ENCODE measurements at places on chromosomes 5 and 9.

GRCh38 chr9:13898957-13899356, 415.0 kb downstream of the NFIB start:
- no peak for DNase-seq

GRCh38 chr5:84085387-84086041, 299.2 kb downstream of the EDIL3 start:
- DNase-seq, result no peak

GRCh38 chr5:113166852-113167366, 190.3 kb downstream of the DCP2 start:
- peak; percentile 41 for DNase-seq

GRCh38 chr5:38598296-38598993, 42.0 kb upstream of the LIFR start:
- no peak for DNase-seq

- DNase-seq, result no peak
Measured at GRCh38 chr5:42242210-42242609, 181.0 kb upstream of the GHR start.

- DNase-seq, result no peak
Measured at GRCh38 chr5:146103594-146103993, 1.8 kb downstream of the PLAC8L1 start.

DNA sequence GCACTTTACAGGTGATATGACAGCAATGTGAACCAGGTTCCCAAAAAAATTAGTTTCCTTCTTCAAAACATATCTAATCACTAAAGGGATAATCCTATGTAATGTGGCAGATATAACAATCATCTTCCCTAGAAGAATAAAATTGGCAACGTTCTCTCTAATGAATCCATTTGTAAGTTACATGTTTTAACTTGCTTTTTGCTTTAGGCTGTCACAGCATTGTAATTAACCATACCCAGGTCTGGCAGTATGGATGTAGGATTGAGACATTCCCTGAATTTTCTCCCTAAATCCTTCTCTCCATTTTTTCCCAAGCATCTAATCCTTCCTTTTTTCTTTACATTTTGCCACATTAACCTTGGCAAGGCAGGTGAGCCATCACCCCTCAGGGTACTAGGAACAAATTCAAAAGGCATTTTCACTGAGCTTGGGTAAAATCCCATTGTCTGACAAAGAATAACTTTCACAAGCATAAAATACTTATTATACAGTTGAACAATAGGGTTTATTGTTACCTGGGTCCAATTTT, 548.3 kb downstream of the SEMA5A start:
- no peak for DNase-seq

DNA sequence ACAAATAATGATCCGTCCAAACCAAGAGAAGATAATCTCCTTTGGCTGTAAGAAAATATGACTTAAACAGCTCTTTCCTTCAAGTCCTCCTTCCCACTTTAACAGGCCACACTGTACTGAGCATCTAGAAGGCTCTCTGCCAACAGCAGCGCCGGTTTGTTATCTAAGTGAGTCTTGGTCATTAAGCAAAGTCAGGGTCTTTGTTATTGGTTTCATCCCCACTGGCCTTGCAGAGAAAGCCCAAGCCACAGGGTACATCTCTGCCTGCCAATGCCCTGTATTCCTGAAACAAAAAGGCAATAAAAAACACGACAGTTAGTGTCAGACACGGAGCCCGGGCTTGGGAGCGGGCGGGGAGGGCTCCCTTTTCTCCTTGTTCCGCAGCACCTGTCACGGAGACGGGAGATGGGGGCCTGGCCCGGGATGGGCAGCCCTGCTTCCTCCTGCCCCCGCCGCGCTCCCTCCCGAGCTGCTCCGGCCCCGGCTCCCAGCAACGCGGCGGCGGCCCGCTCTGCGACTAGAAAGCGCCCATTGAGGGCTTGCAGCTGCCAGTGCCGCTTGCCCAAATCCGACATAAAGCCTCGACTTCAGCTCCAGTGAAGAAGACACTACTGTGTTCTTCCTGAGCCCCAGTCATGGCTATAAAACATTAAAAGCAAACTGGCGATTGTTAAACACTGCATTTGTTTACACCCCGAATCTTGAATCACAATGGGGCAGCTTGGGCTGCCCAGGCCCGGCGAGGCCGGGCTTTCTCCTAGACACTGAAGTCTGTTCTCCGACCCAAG, 28.1 kb upstream of the PIK3R1 start:
- DNase-seq, result no peak

GRCh38 chr9:1332156-1332555, 282.0 kb downstream of the DMRT2 start:
- no peak for DNase-seq

- no peak for DNase-seq
Measured at GRCh38 chr5:66769839-66770617, 173.8 kb downstream of the MAST4 start.

DNA sequence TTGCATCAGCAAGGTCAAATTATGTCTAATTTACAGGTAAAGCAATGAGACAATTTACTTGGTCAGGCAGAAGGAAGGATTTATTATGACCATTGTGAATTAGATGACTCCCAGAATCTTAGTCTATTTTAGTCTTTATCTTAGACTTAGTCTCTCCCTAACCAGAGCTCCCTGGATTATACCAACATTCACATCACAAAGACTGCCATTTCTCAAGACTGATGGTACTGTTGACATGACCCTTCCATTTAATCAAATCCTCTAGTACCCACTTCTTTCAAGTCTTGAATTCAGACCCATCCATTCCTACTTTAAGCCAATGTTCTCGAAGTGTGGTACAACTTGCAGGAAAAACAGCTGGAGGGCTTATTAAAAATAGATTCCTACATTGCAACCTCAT, 257.0 kb downstream of the EFNA5 start:
- no peak for DNase-seq

DNA sequence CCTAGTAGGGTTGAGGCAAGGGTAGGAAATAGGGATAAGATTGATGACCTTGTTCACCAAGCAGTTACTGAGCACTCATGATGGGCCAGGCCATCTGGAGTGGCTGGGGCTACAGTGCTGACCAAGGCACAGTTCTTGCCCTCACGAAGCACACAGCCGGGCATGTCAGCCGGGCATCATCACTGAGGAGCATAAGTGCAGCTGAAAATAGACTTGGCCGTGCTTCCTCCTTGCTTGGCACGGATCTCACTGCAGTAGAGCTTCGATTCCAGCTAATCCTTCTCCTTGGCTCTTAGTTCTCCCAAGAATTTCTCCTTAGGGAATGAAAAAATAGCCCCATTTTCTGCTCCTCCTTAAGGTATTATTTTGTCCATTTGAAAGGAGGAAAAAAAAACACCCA, 116.6 kb downstream of the NMUR2 start:
- no peak for DNase-seq

DNA sequence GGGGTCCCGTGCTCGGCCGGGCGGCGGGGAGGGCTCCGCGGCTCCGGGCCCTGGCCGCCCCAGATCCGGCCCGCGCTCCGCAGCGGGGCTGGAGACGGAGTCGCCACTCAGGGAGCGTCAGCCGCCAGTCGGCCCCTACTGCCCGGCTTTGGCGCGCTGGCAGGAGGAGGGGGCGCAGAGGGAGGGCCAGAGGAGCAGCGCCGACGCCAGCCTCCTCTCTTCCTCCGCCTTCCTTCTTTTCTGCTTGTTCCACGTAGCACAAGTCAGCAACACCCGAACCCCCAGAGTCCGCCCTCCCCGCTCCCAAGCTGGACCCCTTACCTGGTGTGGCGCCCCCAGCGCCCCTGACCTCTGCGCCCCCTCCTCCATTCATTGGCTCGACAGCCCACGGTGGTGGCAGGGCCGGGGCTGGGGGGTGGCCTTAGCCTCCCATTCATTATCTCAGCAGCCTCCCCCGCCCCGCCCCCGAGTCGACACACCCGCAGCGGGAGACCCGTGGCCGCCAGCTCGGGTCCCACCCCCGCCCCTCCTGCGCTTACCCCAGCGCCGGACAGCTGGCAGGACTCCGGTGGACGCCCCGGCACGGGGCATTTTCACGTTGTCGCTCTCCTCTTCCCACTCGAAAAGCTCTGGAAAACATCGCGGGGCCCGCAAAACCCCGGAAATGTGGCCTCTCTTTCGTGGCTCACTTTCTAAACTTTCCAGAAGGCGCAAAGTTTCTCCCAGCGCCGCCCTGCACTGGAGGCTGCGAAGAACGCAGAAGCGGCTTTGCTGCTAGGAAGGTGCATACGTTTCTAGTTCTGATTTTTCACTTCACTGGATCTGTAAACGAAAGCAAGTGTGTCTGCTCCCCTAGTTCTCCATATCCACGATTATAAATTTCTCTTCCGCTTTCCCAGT, at the start of gene LPAR1:
Gene LPAR1 (minus strand): TSS at position 140 of the 900 bp plus-strand sequence. CDS start 66,353 bp downstream, outside the sequence.
- no peak for DNase-seq

GRCh38 chr5:141681695-141682641, at the start of gene ARAP3:
Gene ARAP3 (minus strand): TSS chr5:141682230. CDS start chr5:141680486, 1,744 bp downstream.
- DNase-seq, result peak; percentile 37

DNA sequence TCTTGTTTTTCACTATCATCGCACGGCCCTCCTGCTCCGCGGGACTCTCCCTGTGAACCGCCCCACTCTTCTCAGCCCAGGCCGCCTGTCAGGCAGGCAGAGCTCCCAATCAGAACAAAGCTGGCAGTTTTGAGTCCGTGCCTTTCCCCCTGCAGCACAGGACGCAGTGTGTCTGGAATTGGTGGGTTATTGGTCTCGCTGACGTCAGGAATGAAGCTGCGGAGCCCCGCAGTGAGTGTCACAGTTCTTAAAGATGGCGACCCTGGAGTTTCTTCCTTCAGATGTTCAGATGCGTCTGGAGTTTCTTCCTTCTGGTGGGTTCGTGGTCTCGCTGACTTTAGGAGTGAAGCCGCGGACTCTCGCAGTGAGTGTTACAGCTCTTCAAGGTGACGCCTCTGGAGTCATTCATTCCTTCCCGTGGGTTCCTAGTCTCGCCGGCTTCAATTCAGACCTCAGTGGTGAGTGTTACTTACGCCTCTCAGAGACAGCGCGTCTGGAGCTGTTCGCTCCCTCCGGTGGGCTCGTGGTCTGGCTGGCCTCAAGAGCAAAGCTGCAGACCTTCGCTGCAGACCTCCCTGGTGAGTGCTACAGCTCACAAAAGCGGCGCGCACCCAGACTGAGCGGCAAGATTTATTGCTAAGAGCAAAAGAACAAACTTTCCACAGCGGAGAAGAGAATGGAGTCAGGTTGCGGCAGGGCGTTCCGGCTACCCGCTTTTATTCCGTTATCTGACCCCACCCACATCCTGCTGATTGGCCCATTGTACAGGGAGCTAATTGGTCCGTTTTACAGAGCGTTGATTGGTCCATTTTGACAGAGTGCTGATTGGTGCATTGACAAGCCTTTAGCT, 7.4 kb downstream of the ZDHHC11B start:
- no peak for DNase-seq

DNA sequence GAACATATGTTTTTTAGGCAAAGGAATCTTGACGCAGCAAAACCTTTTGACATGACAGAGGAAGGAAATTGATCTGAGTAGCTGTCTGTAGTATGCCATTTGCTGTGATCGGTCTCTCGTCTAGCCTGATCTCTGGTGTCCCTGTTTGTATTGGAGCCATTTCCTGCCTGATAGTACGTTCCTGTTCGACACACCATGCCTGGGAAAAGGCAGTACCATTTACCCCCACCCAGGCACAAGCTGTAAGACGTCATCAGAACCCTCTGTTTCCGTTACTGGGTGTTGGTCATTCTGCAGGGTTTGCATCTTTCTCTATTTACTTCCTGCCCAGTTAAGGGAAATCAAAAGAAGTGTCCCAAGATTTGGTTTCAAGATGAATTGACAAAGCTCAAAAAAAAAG, 129.7 kb downstream of the CEMIP2 start:
- DNase-seq, result no peak

DNA sequence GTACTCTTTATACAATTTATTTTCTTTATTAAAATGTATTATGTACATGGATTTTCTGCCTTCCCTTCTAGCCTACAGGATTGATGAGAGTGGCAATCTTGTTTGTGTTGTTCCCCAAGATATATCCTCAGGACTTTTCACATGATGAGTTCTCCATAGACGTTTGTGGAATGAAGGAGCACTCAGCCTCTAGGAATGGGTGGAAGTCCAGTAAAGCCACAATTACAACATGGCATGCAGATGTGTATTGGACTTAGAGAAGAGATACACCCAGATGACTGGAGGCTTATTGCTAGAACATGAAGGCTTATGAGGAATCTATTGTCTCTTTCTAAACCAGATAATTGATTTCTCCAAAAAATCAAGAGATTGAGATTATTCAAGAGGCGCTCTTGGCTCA, 8.2 kb upstream of the DOCK2 start:
- peak; percentile 82 for DNase-seq

DNA sequence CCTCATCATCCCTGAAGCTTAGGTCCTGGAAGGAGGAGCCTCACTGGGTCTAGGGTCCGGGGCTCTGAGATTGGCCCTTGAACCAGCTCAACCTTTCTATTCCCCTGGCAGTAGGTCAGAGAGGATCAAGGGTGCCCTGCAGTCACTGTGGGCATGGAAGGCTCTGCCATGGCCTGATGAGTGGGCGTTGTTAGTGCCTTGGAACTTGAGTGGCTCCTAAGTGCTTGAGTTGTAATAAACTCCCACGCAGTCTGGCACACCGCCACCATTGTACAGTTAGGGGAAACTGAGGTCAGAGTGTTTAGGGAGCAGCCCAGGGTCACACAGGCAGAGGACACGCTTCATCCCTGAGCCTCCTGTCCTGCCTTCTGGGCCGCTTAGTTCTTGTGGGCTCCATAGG, 10.4 kb upstream of the SYNPO start:
- DNase-seq, result no peak

DNA sequence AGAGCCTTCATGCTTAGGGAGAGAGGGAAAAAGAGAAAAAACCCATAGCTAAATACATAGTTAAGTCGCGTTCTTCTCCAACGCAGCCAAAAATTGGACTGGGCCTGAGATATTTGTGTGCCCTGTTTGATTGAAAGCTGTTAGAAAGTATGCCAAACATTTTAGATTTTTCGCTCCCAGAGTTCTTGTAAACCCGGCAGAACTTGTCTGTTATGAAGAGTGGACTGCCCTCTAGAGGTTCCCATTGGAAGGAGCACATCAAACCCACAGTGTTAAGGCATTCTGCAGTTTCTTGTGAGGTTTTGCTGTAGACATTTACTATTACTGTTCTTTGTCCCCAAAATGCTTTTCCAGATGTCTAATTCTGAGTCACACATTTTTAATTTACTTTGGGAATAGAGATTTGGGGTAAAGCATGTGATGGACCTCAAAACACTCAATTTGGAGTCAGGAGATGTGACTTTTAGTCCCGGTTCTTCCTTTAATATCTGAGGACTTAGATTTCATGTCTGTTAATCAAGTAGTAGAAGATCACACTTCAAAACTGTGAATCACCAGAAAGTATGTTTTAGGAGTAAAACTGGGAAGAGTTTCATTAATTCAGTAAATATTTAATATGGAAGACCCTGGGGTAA, 96.6 kb downstream of the PCSK1 start:
- peak; percentile 72 for DNase-seq

GRCh38 chr5:55610542-55610941, 75.8 kb upstream of the PLPP1 start:
- DNase-seq, result no peak

DNA sequence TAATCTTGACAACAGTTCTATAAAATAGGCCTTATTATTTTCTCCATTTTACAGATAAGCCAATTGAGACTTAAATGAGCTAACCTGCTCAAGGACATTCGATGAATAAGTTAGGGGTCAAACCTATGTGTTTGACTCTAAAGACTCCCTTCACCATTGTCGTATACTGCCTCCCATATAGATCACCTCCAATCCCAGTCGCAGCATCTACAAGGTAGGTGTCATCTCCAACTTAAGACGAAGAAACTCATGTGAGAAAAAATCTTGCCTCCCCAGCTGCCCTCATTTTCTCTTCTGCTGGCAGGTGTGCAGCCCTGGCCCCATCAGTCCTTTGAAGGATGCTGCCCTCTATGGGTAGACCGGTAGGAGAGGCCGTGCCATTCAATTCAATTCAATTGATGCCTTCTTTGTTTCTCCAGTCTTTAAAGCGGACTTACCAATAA, 75.2 kb upstream of the SMARCA2 start:
- DNase-seq, result no peak

Data from AG04449 (cell line).